ENCODE measurements at places on chromosomes 2 and 18.
A peak's percentile ranks its signal among the peaks of the same experiment; 100 is the strongest.

DNA sequence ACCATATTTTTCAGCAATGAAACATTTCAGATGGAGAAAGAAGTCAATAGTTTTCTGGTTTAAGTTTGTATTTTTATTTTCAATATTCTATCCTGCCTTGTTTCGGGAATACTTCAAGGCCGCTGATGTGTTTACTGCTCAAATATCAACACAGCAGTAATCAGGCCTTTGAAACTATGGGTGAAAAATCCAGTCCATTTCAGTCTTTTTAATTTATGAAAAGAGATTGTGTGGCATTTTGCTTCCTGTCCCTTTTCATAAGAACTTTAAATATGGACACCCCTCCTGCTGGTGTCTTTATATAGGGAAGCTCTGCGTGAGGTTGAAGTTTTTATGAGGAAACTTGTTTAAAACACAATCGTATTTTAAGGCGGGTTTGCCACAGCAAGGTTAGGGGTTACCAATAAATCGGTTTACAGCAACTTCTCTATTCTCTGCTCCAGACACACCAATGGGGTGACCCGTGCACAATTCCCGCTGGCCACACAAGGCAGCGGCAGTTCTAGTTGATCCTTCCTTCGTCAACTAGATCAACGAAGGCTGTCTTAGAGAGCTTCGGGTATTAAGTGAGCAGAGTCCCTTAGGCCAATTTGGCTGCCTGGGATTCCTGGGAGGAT, 1.2 kb upstream of the TANC1 start:
- H3K27me3 ChIP-seq: peaks cover 28% of the 10 kb centered on the region
- peak overlapping the region; percentile 65 for H3K4me3 ChIP-seq
- H3K36me3 ChIP-seq: no peaks in the 10 kb centered on the region
- peaks cover 17% of the 10 kb centered on the region for H3K4me1 ChIP-seq
- no peak for DNase-seq

GRCh38 chr18:49524349-49524748, 37.3 kb upstream of the C18orf32 start:
- H3K27me3 ChIP-seq: no peaks in the 10 kb centered on the region
- no peak for DNase-seq
- H3K36me3 ChIP-seq: no peaks in the 10 kb centered on the region
- no peaks in the 10 kb centered on the region for H3K4me1 ChIP-seq
- H3K27ac ChIP-seq: no peak overlapping the region
- no peak overlapping the region for H3K4me3 ChIP-seq

DNA sequence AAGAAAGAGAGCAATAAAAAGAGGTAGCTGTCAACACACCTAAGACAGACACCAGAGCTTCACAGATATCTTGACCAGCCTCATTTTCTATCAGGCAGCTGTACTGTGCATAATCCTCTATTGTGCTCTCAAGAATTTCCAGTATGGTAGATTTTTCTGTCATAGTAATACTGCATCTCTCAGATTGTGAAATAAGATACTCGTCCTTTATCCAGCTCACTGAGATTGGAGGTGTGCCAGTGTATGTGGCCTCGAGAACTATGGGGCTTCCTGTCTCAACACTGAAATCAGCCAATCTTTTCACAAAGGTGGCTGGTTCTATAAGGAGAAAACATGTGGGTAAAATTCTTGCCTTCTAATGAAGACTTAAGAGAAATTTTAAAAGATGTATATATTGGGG, 88.9 kb downstream of the TTN start:
- DNase-seq: no peak
- no peaks in the 10 kb centered on the region for H3K4me1 ChIP-seq
- H3K27ac ChIP-seq: no peak overlapping the region

GRCh38 chr2:78967294-78967693, 58.2 kb upstream of the REG3G start:
- no peak overlapping the region for H3K27ac ChIP-seq
- H3K27me3 ChIP-seq: no peaks in the 10 kb centered on the region
- no peak overlapping the region for H3K4me3 ChIP-seq
- no peaks in the 10 kb centered on the region for H3K4me1 ChIP-seq
- no peaks in the 10 kb centered on the region for H3K36me3 ChIP-seq

DNA sequence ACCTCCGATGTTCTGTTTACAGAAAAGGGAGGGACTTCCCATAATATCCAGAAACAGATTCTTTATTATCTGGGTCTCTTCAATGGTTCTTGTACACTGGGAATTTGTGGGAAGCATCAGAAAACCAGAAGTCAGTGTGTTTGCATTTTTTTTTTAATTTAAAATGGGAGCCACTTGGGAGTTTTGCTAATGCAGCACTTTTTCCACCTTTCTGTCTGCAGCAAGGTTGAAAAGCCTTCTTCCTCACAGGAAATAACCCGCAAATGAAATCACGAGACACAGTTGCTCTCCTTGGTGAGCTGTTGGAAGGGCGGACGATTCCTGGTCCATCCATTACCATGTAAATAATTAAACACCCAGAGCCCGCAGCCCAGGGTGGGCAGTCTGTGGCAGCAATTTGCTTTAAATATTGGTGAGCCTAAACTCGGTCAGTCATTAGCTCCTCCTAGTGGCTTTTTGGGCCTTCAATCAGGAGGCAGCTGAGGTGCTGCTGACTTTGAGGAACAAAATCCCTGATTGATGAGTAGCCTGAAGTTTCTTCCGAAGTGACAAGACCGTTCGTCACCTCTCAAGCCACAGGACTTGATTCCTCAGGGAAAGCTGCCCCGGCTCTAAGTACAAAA, 471.5 kb downstream of the EPHA4 start:
- H3K4me3 ChIP-seq: no peak overlapping the region
- no peaks in the 10 kb centered on the region for H3K36me3 ChIP-seq
- no peak overlapping the region for H3K27ac ChIP-seq
- H3K27me3 ChIP-seq: peaks cover 8% of the 10 kb centered on the region

- no peaks in the 10 kb centered on the region for H3K4me1 ChIP-seq
- H3K27me3 ChIP-seq: no peaks in the 10 kb centered on the region
- H3K27ac ChIP-seq: no peak overlapping the region
- no peak for DNase-seq
These were observed 36.1 kb upstream of the TNFRSF11A start for GRCh38 chr18:62289047-62289446.

GRCh38 chr2:20520128-20520527, 73.3 kb downstream of the RHOB start:
- H3K27ac ChIP-seq: no peak overlapping the region
- H3K36me3 ChIP-seq: no peaks in the 10 kb centered on the region
- H3K27me3 ChIP-seq: peaks cover 18% of the 10 kb centered on the region

All from naive thymus-derived CD8-positive, alpha-beta T cell (primary cell).